Sigmoid colon (tissue), 7 donors: ENCODE measurements at places on chromosomes 16 and 17. TPM values are rescaled to one million over a fixed set of nuclear protein-coding genes. Genes with fewer than 3 reads are reported as not detected.

SPECC1 gene
- total RNA-seq = 10.9 TPM

TAT gene
- not detected for total RNA-seq

TPPP3 gene
- total RNA-seq = 27.4 TPM

PYDC1 gene
- total RNA-seq = not detected

GRCh38 chr17:40442392-40443195 lies 656 bp upstream of the IGFBP4 start:
- DNase-seq = peak; percentile 84

- DNase-seq = no peak
Observed at GRCh38 chr17:34400301-34400931, 37.4 kb upstream of the CCL1 start.

DNA sequence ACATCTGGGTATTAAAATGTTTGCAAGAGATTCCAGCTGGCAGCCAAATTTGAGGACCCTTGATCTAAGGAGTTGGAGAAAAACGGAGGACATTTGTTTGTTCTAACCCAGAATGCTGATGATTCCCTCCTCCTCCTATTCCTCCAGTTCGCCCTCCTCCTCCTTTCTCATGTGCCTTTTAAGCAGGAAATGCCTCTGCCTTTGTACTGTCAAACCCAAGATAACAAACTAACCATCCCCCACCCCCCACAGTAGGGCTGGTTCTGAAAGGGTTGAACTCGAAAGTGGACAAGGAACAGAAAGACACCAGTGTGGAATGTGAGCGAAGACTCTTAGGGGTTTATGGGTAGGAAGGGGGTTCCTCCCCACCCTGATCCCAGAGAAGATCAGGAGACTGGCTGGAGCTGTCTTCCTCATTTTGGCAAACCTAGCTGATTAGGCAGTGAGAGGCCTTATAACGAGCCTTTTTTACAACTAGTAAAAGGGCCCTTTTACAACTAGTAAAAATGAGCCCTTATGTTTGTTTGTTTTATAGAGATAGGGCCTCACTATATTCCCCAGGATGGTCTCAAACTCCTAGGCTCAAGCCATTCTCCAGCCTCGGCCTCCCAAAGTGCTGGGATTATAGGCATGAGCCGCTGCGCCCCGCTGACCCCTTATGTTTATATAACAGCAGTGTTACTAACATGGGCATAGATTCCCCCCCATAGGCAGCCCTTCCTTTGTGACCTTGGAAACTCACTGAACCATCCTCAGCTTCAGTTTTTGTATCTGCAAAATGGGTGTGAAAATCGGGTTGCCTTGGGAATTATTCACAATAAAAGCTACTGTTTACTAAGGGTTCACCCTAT lies 975 bp downstream of the CHD9 start:
- peak; percentile 76 for DNase-seq

DNA sequence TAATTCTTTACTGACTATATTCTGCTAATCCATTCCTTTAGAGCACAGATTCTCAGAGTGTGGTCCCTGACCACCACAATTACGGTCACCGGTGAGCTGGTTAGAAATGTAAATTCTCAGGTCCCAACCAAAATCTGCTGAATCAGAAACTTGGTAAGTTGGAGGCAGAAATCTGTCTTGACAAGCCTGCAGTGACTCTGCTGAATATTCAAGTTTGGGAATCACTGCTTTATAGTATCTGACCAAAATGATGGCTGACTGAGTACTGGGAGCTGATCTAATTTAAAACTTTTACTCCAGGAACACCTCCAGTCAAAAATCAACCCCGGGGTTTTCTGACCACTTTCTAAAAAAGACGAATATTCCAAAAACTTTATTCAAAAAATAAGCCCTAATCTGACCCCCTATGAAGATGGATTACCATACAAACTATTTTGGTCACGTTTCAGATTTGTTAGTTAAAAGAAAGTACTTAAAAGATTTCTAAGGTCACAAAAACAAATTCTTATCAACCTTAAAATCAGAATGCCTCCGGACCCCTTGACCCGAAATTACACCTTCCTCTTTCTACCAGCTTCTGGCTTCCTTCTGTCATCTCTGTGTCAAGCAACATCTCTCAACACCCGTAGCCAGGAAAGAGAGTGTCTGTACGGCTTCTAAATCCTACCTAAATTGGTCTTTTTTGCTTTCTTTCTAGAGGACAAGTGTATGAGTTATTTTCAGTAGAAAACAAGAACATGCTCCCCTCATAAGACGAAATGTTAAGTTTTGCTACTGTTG lies 38.6 kb downstream of the CREBBP start:
- DNase-seq = no peak

DNA sequence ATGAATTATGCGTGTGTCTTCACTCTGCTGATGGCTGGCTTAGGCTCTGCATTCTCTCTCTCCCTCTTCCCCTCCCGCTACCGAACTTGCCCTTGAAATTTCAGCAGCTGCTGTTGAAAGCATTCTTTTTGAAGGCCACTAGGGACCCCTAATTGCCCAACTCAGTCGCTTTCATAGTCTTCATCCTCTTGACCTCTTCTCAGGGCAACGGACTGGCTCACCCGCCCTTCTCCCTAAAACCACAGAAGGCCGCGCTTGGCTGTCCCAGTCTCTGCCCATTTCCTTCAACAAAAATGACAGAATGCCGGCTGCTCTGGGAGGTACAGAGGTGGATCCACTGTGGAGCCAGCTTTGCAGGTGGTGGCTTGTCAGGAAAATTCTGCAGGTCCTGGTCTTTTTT lies 21.0 kb upstream of the FMNL1 start:
- DNase-seq = peak; percentile 69

DNA sequence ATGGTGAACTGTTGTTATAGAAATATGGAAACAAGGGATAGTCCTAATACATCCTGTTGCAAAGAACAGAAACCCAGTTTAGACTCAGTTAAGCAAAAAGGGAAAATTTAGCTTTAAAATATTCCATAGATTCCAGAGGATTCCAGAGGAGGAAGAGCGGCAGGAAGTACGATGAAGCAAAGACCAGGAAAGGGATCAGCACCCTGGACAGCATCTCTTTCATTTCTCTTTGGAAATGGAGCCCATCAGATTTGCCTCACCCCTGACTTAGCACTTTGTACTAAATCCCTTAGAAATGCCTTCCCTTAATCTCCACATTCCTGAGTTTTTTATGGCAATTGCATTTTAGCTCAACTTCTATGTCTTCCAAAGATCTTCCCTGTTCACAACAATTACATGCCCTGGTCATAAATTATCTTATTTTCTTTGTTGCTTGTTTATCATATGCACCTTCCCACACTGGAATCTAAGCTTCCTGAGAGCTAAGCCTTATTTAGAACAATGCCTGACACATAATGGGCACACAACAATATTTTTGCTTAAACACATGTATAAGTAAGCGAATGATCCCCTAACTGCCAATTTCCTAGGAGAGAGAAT lies 150.0 kb upstream of the RBFOX1 start:
- DNase-seq = no peak

- DNase-seq = no peak
Observed at GRCh38 chr17:67836205-67836987, 11.1 kb downstream of the BPTF start.

GRCh38 chr17:77311371-77311981 lies 170.7 kb downstream of the SEC14L1 start:
- DNase-seq = peak; percentile 47

DNA sequence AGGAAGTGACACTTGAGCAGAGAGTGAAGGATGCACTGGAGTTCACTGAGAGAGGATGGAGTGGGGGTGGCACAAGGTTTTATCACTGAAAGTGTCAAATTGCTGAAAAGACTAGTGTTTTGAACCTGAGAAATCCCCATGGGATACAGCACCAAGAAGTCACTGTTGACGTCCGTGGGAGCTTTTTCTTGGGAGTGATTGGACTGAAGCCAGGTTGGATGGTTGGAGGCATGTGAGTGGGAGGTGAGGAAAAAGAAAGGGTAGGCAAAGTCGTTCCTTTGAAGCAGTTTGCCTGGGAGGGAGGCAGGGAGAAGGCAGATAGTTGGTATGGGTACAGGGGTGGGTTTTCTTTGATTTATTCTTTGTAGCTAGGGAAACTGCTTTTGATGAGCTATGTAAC lies 39.9 kb upstream of the SDK2 start:
- DNase-seq = no peak

DNA sequence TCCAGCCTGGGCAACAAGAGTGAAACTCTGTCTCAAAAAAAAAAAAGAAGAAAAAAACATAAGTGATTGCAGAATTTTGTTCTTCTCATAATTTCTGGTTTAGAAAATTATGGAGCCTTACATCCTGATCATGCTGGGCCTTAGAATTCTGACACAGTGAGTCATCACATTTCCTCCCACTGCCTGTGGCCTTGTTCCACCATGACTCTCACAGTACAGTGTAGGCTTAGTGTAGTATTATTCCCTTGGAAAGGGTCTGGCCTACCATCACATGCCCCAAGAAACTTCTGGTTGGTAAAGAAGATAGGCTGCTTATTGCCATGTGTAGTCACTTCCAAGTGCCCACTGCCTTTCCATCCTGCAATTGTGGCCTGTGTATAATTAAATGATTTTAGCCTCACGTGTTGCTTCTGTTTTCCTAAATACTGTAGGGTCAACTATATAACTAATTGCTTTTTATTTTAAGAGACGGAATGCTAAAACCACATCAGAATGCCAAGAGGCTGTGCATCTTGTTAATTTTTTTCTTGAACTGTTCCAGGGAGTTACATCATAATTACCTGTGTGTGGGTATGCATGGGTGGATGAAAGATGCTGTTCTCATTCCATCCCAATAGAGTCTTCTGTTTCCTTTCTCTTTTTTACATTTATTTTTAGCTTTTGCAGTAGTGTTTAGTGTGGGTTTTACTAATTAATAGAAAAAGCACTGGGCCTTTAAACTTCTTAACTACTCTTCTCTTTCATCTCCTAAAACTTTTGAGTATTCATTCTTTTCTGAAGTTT lies 25.9 kb downstream of the OGFOD1 start:
- DNase-seq = no peak

GRCh38 chr16:69381231-69381630 lies 4.6 kb downstream of the TERF2 start:
- DNase-seq = no peak

- no peak for DNase-seq
Observed at GRCh38 chr17:4444782-4445473, 11.2 kb downstream of the SPNS3 start.

DNA sequence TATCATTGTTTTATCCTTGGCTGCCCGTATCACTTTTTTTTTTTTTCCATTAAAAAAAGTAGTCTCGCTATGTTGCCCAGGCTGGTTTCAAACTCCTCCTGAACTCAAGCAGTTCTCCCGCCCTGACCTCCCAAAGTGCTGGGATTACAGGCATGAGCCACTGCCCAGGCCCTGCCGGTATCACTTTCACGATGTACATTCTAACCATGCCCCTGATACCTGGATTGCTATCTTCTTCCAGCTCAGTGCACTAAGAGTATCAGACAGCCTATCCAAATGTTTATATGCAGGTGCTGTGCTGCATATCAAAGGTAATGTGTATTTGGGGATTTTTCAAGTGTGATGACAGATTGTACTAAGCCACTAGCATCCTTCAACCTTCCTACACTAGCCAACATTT lies 14.2 kb downstream of the MOSMO start:
- no peak for DNase-seq

DNA sequence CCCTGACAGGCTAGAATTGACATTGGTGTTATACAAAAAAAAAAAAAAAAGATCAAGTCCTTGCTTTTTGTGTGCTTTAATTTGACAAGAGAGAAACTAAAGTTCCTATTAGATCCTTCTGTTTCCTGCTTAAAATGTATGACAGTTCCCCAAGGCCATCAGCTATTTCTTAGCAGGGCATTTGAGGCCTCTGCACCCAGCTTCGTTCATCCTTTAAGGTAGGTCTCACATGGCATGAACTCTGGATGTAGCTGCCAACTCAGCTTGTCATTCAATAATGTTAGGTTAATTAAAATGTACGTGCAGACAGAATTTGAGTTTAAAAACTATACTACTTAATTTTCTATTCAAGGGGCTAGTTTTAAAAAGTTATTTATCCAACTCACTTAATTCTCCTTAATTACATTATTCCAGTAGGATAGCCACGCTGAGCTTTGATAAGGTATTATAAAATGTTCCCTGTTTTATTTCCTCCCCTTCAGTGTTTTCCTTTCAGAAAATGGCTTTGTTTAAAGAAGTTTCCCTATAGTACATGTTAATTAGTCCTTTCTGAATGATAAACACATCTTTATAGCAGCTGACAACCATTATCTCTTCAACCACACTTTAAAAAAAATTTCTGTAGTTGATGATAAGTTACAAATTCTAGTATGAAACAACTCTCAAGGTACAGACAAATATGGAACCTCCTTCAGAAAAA lies 1.2 kb upstream of the RFFL start:
- DNase-seq = no peak

DNA sequence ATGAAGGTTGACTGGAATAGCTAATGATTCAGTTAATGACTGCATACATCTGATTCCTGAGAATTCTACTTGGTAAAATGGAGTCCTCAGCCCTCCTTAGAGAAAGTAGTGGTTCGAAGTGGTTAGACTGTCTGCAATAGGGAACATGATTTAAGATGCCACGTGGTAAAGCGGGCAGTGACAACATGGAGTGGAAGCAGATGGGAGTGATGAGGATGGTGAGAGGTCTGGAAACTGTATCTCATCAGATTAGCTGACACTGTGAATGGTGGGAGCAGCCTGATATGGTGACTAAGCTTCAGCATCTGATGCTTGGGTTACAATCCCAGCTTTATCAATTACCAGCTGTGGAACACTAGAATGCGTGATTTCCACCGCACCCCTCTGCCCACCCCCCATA lies 8.4 kb downstream of the CDH11 start:
- DNase-seq = no peak

DNA sequence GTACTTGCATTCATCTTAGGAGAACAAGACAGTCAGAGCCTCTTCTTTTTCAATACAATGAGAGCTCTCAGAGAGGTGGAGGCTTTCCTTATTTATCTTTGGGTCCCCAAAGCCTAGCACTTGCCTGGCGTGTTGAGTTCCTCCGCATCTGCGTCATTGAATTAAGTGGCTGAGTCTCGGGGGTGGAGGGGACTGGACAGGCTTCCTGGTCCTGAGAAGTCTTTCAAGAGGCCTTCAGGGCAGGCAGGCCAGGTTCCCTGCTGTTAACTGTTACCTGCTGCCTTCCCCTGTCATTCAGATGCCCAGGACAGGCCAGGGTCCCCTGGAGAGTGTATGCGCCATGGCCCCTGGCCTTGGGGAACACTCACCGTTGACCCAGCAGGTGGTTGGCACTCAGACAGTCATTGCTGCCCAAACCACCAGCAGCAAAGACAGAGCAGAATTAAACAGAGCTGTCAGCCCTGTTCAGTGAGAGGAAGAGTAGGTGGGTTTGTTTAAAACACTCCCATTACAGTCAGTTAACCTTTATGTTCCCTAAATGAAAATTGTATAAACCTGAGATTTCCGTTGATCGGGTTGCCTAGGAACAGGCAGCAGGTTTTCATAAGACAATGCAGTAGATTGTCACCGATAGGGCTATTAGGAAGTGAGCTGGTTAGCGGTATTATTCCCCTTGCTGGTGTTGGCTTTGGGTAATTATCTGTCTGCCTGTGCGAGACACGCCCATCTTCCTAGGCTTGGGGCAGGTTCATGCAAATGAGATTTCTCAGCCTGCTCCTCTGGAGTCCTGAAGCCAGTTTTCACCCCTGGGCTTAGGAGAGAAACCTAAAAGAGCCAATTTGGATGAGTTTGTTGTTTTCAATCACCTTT lies 132.7 kb downstream of the CCDC182 start:
- DNase-seq = no peak
